ENCODE measurements at places on chromosomes 11 and 22. TPM values are rescaled to one million over a fixed set of nuclear protein-coding genes. Genes with fewer than 3 reads are reported as not detected.

SH3BP1 gene
- total RNA-seq = 7.9 TPM

OR2AT4 gene
- not detected for total RNA-seq

LINC01488 gene
- total RNA-seq = not detected

POLR2L gene
- total RNA-seq = 132 TPM

KRTAP5-10 gene
- not detected for total RNA-seq

TMEM86A gene
- total RNA-seq = 0.56 TPM

KDM4D gene
- 0.56 TPM for total RNA-seq

TUBA8 gene
- total RNA-seq = 0.58 TPM

SUSD2 gene
- 20.9 TPM for total RNA-seq

PANX3 gene
- total RNA-seq = not detected

RFPL3 gene
- total RNA-seq = not detected

SLC22A6 gene
- total RNA-seq = not detected

SGSM1 gene
- total RNA-seq = 0.28 TPM

DKK3 gene
- total RNA-seq = 345 TPM

SLC5A1 gene
- not detected for total RNA-seq

MFRP gene
- total RNA-seq = not detected

ART5 gene
- not detected for total RNA-seq

PKDREJ gene
- not detected for total RNA-seq

CADM1 gene
- 4.6 TPM for total RNA-seq

GSTT2 gene
- total RNA-seq = 0.56 TPM

RAB39A gene
- total RNA-seq = not detected

Measured in regular cardiac myocyte (primary cell).